Mesendoderm (in vitro differentiated cells): ENCODE measurements at places on chromosomes 16 and 17.
A peak's percentile ranks its signal among the peaks of the same experiment; 100 is the strongest.

DNA sequence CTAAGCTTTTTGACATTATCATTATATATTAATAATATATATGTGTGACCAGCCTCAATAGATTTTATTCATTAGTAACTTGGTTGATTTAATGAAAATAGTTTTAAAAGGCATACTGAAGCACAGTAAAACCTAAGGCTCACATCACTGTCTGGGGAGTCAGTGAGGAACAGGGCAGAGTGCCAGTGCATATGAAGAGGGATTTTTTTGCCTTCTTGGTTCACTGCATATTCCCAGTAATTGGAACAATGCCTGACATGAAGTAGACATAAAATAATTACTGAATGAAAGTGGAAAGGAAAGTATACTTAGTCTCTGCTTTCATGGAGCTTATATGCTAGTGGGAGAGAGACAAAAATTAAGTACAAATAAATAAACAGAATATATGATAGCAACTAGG, 81.1 kb downstream of the FTO start:
- DNase-seq, result no peak

DNA sequence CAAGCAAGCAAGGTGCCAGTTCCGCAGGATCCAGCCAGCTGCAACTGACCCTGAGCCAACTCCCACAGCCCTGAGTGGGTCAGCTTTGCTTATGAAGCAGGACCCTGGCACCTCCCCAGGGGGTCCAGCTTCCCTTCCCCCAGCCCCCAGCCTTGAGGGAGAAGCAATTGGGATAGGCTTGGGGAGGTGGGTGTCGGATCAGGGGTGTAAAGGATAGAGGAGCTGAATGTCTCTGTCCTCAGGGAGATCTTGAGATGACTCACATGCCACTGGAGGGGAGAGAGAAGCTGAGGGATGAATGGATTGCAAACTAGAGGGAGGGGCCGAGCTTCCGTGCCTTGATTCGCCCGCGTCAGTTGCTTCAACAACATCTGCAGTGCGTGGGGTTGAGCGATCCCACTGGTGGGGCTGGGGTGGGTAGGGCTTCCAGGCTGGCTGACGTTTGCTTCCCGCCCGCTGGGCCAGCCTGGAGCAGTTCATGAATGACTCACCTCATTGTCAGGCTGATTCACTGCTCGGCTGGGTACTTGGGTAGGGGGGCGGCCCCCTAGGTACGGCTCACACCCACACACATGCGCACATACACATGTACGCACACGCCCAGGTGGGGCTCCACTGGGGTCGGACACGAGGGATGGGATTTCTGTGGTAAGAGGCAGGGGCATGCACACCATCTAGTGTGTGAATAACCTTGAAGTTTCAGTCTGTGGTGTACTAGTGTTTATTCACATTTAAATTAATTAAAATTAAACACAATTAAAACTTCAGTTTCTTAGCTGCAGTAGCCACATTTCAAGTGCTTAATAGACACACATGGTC, 3.6 kb upstream of the HROB start:
- peak; percentile 95 for DNase-seq

GRCh38 chr16:83159049-83159448, 532.3 kb downstream of the CDH13 start:
- no peak for DNase-seq

- DNase-seq, result peak; percentile 76
Measured at GRCh38 chr17:27959382-27959709, 66.2 kb upstream of the LYRM9 start.

DNA sequence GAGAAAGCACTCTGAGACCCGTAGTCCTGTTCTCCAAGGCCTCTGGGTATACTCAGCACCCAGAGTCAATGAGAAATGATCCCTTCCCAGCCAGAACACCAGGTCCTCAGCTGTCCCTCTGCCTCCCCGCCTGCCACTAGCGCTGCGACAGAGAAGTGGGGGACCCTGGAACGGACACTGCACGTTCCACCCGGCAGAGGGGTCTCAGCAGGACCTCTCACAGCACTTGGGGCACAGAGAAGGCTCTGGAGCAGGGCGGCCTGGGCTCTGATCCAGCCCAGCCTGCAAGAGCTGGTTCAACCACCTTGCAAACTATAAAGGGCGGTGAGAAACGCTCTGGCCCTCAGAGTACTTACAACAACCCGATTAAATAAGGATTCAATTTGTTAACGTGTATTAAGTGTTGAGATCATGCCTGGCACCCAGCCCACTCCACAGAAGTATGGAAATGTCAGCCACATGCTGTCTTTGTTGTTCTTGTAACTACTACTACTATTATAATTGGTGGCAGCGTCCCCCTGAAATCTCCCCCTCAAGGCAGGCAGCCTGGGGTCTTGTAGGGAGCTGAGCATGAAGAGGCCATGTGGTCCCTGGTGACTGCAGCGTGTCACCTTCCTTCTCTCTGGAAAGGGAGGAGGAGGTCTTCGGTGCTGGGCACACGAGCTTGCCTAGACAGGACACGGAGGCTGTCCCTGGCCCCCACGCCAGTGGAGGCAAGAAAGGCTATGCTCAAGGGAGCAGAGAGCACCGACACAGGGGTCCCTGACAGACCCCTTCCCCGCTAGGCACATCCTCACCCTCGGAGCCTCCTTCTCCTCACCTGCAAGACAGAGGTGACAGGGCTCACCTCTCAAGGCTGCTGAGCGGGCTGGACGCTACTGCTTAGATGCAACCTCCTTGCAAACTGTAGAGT, 2.4 kb downstream of the OSGIN1 start:
- no peak for DNase-seq

DNA sequence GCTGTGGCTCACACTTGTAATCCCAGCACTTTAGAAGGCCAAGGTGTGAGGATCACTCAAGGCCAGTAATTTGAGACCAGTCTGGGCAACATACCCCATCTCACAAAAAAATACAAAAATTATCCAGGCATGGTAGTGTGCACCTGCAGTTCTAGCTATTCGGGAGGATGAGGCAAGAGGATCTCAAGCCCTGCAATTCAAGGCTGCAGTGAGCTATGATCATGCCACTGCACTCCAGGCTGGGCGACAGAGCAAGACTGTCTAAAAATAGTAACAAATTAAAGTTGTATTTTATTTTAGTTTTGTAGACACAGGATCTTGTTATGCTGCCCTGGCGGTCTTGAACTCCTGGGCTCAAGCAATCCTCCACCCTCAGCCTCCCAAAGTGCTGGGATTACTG, 18.2 kb downstream of the USP31 start:
- DNase-seq, result no peak

GRCh38 chr16:58109330-58109729, 19.9 kb downstream of the CFAP20 start:
- DNase-seq, result no peak

DNA sequence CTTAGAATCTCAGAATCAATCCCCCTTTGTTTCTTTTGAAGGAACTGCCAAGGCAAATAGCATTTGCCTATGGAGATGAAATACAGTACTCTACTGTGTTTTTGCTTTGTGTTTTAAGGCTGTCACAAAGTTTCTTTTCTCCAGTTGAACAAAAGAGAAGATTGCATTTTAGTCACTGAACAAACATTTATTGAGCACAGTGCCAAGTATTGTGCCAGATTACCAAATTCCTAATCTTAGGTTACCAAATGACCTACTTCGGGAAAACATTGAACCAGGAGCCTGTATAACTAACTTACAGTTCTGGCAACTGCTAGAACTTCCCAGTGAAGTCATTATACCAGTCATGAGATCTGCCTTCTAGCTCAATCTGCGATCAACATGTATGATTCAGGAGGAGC, 3.0 kb upstream of the UBB start:
- DNase-seq, result no peak

GRCh38 chr16:83940630-83941378, 12.2 kb upstream of the OSGIN1 start:
- no peak for DNase-seq
